ENCODE measurements at places on chromosomes 5 and 9.
A peak's percentile ranks its signal among the peaks of the same experiment; 100 is the strongest.

GRCh38 chr5:24492229-24492628, 152.5 kb downstream of the CDH10 start:
- no peak for DNase-seq

- DNase-seq, result no peak
Observed at GRCh38 chr5:132628814-132629213, 29.2 kb upstream of the IL13 start.

DNA sequence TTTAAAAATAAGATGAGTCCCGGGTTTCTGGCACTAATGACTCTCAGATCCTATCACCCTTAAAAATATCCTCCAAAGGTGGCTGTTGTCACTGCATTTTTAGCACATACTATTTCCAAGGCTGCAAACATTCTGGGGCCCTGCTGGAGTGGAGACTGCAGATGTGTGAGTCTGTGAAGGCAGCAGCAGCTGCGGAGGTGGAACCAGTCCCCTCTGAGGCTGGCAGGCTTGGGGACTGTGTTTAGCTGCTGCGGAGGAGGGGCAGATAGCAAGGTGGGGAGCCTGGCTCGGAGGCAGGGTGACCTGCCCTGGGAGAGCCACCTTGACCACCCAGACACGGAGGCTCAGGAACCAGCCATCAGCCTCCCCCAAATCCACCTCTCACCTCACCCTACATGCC, 77.0 kb downstream of the C5orf15 start:
- DNase-seq, result no peak

DNA sequence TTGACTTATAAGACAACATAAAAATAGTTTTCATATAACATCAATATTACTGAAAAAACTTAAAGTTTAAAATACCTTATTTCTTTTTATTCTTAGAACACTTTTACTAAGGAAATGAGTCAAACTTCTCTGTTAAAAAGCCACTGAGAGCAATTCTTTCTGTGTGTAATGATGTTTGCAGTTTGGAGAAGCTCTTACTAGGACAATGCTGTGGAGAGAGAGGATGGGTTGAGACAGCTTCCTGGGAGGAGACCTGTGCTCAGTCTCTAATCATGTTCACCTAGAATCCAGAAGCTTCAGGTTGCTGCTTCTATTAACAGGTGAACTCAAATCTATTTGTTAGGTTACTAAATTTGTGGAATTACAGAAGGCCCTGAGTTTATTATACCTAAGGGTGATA, 198.5 kb downstream of the DNAH5 start:
- DNase-seq, result no peak

- peak; percentile 12 for DNase-seq
Observed at GRCh38 chr5:14107536-14107935, 35.6 kb upstream of the TRIO start.

DNA sequence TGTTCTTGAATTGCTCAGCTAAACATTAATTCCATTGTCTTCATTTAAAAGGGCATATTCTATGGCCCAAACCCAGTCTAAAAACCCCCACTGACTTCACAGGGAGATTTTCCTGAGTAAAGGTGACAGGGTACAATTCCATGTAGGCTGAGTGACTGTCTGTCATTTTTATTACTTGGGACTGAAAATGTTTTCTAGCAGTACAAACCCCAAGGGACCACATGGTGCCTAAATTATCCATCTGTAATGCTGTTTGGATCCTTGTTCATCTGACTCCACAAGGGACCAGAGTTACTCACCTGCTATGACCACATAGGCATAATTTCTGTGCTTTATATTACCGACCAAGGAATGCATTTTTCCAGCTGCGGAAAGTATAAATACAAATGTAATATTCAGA, 349.1 kb downstream of the ZNF608 start:
- DNase-seq, result no peak

- DNase-seq, result peak; percentile 94
Observed at GRCh38 chr5:68225188-68225910, 9.8 kb downstream of the PIK3R1 start.

DNA sequence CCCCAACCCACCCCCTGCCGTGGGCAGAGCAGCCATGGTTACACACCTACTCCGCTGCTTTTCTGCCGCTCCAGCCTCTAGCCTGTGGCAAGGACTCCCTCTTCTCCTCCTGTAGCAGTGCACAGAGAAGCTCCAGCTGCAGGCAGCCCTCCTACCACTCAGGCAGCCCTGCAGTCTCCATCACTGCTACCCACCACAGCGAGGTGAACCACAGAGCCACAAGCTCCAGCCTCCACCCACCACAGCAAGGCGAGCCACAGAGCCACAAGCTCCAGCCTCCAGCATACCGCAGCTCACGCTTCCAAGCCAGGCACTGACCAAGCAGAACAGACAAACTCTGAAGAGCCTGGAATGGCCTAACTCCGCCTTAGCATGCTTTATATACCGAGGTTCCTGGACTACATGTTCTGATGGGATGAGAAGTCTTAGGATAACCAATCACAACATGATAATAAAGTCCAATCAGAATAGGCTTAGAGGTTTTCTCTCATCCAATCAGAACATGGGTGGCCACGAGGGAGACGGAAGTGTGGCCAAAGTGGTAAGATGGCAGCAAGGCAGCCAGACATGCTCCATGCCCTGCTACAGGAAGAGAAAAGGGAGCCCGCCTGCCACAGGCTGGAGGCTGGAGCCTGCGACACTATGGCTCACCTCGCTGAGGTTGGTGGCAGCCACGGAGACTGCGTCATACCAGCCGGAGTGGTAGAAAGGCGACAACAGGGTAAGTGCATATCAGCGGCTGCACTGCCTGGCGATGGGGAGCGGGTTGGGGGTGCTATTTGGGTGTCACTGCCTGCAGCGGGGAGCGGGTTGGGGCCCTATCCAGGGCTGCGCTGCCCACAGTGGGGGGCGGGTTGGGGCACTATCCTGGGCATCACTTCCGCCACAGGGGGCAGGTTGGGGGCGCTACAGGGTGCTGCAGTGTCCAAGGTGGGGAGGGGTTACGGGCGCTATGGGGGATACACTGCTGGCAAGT, 75.8 kb upstream of the PCAT7 start:
- DNase-seq, result no peak

DNA sequence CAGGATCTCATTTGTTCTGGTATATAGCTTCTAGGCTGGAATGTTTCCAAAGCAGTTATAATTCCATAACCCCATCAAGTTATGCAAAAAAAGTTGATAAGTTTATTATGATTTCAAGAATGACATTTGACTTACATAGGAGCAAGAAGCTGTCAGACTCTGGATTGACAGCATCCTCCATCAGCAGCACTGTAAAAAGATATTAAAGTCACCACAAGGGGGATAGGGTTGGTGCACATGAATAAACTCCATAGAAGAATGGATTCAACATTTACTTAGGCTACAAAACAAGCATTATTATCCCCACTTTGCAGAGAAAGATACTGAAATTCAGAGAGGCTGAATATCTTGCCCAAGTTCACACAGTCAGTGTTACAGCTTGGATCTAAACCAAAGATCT, 208.9 kb upstream of the SLC30A5 start:
- peak; percentile 36 for DNase-seq

GRCh38 chr9:87909310-87910041, 8.3 kb upstream of the SPATA31C1 start:
- DNase-seq, result no peak

DNA sequence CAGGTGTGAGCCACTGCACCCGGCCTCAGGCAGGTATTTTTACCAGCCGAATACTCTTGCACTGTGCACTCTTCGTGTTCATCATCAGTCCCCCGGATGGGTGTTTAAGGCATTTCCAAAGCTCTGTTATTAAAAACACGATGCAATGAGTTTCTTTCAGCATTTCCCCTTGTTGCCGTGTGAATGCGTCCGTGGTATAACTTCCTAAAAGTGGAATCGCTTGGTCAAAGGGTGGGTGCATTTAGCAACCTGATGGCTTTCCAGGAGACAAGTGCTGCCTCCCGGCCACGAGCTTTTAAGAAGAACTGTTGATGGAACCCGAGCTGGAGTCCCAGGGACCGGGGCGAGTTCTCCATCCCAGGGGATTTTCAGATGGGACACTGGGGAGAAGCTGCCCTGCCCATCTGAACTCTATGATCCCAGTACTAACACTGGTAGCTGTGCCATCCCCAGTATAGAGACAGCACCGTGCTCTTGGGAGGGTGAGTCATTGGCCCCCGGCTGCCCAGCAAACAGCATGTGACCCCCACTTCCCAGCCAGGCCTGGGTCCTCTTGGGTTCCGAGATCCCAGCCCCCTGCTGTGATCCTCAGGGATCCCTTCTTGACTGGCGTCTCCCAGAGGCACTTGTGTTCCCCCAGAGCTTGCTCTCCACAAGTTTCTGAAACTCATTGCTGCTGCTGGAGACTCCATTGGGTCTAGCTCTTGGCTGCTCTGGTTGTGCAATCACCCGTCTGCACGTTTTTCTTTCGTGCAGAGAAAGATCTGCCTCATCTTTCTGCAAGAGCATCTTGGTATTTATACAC, 169.5 kb upstream of the IER5L start:
- DNase-seq, result peak; percentile 80

GRCh38 chr9:130990978-130991777, 17.8 kb upstream of the LAMC3 start:
- DNase-seq, result no peak

GRCh38 chr9:36535107-36535506, 37.6 kb upstream of the MELK start:
- no peak for DNase-seq

DNA sequence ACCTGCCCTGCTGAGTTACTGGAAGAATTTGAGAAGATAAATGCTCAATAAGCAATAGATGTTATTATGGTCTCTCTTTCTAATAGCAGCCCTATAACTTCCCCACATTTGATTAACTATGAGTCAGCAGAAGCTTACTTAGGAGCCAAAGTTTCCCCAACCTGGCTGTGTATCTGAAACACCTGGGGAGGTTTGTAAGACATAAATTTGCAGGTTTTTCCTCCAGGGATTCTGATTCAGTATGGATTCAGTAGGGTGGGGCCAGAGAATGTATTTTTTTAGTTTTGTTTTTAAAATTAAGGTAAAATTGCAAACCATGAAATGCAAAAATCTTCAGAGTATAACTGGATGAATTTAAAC, 44.9 kb upstream of the GNPDA1 start:
- DNase-seq, result no peak

- no peak for DNase-seq
Observed at GRCh38 chr5:149260761-149261160, 10.9 kb upstream of the AFAP1L1 start.

GRCh38 chr9:83299571-83299970, 236.6 kb upstream of the RASEF start:
- DNase-seq, result peak; percentile 52

DNA sequence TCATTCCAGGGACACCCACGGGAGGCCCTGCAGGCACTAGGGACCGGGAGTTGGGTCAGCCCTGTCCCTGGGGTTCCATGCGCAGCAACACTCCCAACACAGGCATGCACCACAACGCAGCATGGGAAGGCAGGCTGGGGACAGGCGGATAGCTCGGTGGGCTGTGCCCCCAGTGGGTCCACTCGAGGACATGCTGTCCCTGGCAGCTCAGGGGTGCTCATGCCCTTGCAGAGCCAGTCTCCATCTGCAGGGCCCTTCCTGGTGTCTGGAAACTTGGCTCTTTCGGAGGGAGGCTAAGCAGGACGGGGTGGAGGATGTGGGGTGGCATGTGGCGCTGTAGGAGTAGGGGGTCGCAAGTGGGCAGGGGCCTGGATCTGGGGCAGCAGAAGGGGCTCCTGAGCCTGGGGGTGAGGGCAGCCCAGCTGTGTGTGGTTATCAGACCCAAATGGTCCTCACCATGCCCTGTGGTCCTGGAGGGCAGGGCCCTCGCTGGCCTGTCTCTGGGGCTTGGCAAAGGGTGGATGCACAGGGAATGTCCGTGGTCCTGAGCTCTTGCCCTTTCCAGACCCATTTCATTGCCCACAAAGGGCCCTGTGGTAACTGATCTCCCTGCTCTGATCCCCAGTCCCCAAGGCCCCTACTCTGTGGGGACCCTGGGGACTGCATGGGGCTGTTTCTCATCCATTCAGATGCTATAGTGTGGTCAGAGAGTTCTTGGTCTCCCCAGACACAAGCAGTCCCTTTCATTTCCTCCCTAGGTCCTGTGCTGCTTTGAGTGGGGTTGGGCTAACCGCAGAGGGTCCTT, 90.3 kb upstream of the PHYKPL start:
- no peak for DNase-seq

GRCh38 chr5:76194340-76194739, 111.2 kb downstream of the SV2C start:
- DNase-seq, result no peak

DNA sequence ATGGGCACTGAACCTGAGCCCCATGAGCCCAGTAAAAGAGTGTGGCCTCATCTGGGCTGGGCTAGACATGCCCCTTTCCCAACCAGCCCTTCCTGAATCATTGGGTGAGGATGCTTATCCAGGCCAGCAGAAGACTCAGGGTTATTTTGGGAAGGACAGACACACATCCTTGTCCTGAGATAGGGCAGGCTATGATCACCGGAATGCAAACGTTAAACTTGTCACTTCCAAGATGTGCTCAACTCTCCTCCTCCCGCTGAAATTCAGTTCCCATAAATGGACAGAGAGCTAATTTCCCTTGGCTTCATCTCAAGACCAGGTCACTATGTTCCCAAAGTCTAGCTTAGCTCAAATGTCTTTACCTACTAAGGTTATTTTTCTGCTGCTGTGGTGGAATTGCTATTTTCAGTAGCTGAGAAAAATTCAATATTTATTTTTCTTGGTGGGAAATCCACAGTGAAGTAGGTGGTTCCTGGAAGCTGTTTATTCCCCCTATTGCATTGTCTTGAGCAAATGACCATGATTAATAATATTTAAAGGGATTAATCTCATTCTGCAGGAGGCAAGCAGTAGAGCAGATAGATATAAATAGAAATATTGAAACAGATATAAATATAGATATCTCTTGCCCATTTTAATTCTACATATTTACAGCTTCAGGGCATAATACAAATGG, 70.0 kb downstream of the NXNL2 start:
- DNase-seq, result peak; percentile 26

GRCh38 chr5:181219262-181220177, 3.6 kb upstream of the TRIM41 start:
- no peak for DNase-seq

DNA sequence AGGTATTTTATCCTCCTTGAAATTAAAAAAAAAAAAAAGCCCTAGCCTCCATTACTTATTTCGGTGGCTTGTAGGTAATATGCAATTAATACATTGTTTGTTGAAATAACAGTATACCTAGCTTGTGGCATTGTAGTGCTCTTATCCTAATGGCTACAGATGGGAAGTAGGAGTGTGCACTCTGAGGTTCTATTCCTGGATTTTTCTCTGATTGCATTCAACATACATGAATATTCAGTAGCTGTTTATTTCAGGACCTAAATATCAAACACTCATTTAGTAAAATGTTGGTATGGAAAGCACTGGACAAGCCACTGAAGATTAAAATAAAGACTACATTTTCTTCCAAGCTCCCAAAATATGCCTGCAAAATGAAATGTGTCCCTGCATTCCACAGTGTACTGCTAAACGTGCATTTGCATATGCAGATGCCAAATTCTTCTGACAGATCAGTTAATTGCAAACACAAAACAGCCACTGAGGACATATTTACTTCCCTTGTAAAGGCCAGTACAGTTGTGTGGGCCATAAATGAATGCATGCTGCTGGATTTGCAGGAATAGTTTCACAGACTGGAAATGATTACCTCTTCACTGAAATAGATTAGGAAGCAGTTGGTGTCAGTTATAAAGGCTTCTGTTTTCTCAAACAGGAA, 826.1 kb downstream of the PRELID2 start:
- no peak for DNase-seq

- DNase-seq, result no peak
Observed at GRCh38 chr9:22382331-22382730, 64.3 kb upstream of the DMRTA1 start.

Data from choroid plexus epithelial cell (primary cell).